ENCODE measurements at places on chromosomes 5 and 9.
A peak's percentile ranks its signal among the peaks of the same experiment; 100 is the strongest.

GRCh38 chr9:21144603-21145002, 3.0 kb upstream of the IFNW1 start:
- DNase-seq, result no peak

DNA sequence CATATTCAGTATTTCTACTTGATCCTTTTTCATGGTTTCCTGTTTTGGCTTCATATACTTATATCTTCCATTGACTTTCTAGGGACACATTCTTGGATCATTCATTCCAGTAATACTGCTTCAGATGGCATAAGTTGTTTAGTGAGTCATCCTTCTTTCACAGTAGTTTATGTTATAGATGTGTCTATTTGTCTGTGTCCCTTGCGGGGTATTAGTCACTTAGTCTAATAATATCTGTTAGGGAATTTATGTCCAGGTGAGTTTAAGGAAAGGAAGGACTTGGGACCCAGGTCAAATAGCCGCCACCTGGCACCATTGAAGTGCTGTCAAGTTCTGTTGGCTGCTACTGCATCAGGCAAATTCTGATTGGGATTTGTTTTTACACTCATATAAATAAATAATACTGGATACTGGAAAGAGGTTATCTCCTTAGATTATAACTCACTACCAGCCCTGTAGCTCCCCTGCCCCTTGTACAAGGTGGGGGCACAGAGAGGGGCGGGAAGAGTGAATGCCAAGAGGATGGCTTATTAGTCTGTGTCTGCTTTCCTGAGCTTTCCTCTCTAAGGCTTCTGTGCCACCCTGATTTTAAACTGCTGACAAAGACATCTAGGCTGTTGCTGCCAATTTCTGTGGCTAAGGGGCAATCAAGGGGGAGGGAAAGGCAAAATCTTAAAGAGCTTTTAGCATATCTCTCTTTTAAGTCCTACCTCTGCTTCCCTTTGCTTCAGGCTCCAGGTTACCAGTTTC, 64.9 kb downstream of the CDC42SE2 start:
- no peak for DNase-seq

GRCh38 chr9:69981686-69982445, 61.8 kb upstream of the MAMDC2 start:
- no peak for DNase-seq

DNA sequence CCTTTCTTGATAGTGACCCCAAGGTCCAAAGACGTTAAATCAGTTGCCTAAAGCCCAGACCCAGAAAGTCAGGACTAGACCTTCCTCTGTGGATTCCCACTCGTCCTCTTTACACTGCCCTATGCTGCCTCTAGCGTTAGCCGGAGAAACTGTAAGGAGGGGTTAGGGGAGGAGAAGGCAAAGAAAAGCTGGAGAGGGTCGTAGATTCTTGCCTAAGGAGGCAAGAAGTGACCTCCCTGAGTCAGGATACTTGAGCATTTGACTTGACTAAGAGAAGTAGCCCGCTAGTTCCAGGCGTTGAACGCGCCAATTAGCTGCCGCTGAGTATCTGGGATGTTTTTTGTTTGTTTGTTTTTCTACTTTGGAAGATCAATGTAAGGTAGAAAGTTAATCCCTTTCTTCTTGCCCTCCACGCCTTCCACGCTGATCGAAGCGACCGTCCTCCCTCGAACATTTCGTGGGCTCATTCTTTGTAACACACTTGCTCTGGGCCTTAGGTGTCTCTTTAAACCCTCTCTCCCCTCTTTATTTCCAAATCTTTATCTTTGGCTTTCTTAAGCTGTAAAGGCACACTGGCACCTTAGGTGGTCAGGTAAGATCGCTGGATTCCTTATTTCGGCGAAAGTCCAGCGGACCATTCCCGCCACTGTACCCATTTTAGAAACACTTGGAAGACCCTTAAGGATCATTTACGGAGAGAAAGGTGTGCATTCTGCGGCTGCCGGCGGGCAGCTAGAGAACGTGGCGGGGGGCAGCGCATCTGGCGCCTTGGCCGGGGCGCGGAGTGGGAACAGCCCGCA, 5.1 kb upstream of the RGMB start:
- DNase-seq, result peak; percentile 37

GRCh38 chr5:108339220-108339619, 42.7 kb downstream of the FBXL17 start:
- no peak for DNase-seq

DNA sequence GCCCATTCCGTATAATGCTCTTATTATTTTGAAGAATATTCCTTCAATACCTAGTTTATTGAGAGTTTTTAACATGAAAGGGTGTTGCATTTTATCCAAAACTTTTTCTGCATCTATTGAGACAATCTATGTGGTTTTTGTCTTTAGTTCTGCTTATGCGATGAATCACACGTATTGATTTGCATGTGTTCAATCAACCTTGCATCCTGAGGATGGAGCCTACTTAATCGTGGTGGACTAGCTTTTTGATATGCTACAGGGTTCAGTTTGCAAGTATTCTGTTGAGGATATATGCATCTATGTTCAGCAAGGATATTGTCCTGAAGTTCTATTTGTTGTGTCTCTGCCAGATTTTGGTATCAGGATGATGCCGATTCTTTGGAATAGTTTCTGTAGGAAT, 1070.3 kb upstream of the CDH18 start:
- no peak for DNase-seq

GRCh38 chr9:5518937-5519319, 8.6 kb downstream of the PDCD1LG2 start:
- no peak for DNase-seq

DNA sequence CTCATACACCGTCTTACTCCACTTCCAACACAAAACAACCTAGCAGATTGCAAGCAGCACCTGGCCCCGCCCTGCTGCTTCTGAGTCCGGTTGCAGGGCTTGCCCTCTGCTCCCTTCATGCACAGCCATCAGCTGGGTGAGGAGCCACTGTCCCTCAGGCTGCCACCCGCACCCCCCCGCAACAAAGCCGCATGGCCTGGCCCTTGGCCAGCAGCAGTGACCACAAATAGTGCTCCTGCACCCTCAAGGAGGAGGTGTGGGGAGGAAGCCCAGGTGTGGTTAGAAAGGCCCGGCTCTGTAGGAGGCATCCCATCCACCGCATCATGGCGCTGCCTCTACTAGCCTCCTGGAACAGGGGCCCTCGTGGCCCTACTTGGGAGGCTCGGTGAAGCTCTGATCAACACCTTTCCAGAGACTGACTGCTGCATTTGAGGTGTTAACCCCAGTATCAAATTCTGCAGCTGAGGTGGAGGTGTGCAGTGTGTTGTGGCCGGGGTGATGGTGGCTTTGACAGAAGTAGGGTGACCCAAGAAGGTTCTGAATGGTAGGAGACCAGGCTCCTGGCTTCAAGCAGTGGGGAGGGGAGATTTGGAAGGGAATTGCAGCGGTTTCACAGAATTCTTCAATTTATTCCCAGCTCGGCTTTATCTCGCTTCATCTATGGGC, 52.7 kb downstream of the WNK2 start:
- no peak for DNase-seq

DNA sequence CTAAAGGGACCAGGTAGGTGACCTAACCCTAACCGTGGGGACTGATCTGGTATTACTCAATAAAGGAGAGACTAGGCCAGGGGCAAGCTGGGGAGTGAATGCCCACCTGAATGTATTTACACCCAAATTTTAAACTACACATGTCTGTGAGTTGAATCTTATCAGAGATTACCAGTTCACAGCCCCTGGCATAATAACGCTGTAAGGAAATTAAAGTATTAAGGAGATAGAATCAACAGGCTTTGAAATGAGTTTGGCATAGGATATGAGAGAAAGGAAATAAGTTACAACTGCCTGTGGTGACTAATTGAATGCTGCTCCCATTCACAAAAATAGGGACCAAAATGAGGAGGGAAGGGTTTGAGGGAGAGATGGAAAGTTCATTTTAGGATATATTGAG, 593.3 kb downstream of the CSNK1G3 start:
- DNase-seq, result no peak

- no peak for DNase-seq
Measured at GRCh38 chr5:63233911-63234310, 655.3 kb downstream of the LRRC70 start.

GRCh38 chr9:128969491-128969890, 22.0 kb downstream of the NUP188 start:
- DNase-seq, result no peak

GRCh38 chr5:107387526-107388140, 283.1 kb downstream of the EFNA5 start:
- DNase-seq, result no peak

- no peak for DNase-seq
Measured at GRCh38 chr9:109912082-109912582, 132.1 kb downstream of the PALM2AKAP2 start.

- no peak for DNase-seq
Measured at GRCh38 chr5:151038412-151038745, 18.0 kb downstream of the GPX3 start.

DNA sequence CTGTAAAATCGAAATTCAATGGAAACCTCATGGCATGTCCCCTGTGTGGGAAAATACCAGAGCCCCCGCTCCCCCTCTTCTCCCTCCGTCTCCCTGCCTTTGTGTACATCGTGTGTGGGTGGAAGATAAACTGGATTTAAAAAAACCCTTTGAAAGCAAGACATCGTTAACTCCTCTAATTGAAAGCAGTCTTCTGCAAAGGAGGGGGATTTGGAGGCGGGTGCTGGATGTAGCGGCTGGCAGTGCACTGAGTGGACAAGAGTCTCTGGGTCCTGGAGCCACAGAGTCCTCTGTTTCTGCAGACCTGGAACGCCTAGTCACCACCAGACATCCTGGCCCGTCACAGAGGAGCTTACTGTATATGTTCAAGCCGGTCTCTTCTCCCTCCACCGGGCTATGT, 169.4 kb downstream of the PAPPA start:
- no peak for DNase-seq

DNA sequence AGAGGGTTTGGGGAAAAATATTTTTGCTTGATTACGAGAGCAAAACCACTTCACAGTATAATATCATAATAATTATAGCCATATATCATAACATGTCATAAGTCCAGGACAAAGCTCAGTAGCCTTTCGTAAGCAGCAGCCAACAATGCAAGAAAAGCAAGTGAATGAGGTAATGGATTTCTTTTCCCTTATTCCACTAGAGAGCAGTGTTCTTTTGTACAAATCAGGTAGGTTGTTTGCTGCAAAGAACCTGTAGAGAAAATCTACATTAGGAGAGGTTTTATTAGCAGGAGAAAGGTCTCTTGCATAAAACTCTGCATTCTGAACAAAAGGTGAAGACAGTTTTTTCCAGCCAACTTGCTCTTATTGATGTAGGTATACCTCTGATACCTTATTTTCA, 1033.4 kb downstream of the TLE4 start:
- no peak for DNase-seq

- DNase-seq, result no peak
Measured at GRCh38 chr9:15086778-15087324, 176.6 kb upstream of the FREM1 start.

GRCh38 chr9:132589148-132590036, 7.0 kb downstream of the BARHL1 start:
- DNase-seq, result no peak

DNA sequence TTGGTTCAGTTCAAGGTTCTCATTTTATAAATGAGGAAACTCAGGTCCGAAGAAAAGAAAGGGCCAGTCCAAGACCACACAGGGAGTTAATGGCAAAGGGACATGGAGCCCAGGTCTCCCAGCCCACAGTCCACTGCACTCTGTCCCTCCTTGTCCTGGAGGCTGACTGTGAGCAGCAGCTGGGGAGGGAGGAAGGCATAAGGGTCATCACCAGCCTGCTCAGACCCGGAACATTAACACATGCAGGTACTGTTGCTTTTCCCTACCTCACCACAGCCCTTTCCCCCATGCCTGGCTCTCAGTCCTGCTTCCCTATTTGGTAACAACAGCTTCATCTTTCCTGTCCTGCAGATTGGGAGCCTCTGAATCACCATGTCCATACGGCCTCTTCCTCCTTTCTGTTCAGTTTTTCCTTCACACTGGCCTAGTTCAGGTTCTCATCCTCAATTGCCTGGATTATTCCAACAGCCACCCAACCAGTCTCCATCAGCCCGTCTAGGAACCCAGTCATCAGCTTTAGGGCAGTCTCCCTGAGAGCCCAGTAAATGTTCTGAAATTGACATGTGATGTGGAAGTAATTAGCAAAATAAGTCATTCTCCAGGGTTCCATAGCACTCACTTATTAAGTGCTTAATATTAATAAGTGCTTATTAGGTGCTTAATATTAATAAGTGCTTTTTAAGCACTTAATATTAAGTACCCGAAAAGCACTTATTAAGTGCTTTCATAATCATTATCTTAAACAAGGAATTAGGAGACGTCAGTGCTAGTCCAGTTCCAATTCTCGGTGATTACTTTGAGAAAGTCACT, 4.3 kb downstream of the GPX3 start:
- no peak for DNase-seq

- no peak for DNase-seq
Measured at GRCh38 chr9:128142061-128142460, 7.2 kb upstream of the LCN2 start.

DNA sequence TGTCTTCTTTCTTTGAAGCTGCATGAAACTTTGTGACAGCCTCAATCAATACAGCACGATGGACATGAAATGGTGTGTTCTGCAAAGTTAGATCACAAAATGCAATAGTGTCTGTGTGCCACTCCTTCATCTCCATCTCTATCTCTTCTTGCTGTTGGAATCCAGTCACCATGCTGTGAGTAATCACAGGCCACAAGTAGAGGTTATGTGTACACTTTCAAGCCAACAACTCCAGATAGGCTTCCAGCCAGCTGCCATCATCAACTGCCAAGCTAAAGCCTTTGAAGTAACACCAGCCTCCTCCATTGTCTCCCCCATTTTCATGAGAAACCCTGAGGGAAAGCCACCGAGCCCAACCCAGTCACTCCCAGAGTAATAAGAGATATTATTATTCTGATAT, 360.6 kb downstream of the PTPRD start:
- no peak for DNase-seq

DNA sequence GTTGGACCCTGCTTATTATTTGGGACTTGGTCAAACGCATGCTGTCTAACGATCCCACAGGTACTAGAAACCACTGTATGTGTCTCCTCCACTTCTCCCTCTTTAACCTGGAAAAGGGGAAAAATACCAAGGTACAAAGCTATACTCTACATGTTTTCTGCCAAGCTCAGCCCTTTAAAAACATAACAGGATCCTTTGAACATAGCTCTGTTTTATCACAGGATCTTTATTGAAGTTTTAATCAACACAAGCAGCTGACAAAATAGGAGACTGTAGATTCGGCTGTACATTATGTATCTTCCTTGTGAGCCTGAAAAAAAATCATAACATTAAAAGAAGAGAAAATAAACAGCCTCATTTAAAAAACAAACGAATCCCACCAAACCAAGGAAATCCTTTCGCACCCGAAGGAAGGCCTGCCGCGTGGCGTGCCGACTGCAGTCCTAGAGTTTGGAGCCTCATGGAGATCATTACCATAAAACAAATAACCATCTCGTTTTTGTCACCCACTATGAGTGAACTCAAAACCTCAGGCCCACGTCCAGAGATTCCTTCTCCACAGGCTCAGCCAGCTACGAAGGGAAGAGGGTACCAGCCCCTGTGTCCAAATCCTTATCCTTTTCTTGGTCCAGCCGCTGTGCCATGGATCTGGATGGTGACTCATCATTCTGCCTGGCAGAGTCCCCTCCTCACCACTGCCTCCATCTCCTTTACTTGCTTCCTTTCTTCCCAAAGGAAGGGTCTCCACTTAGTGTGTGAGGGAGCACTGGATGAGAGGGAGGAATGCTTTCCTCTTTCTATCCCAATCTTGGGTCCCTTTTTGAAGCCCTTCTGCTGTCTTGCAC, 651.1 kb downstream of the CCDC171 start:
- no peak for DNase-seq

GRCh38 chr5:139019880-139020279, 144.7 kb upstream of the LRRTM2 start:
- DNase-seq, result no peak

GRCh38 chr5:159886296-159886695, 30.0 kb upstream of the ADRA1B start:
- DNase-seq, result no peak
